ENCODE measurements at places on chromosomes 5 and 9.
A peak's percentile ranks its signal among the peaks of the same experiment; 100 is the strongest.

- DNase-seq = peak; percentile 41
Measured at GRCh38 chr9:137691646-137692351, 73.0 kb downstream of the EHMT1 start.

GRCh38 chr5:36646507-36647023, 40.2 kb downstream of the SLC1A3 start:
- no peak for DNase-seq

DNA sequence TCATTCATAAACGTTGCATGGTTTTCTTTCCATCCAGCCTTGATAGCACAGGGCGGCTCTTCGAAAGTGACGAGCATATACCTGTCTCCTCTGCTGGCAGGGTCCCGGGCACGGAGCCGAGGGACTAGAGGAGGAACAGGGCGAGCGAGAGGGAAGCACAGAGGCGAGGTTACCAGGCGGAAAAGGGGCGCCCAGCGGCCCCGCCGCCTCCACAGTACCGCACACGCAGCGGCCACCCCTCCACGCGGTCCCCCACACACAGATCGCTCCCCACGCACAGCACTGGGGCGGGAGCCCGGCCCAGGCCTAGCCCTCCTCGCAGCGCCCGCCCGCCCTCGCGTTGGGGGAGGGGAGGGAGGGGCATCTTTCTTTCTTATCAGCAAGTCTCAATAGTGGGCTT, 296.6 kb upstream of the DAB2 start:
- no peak for DNase-seq

DNA sequence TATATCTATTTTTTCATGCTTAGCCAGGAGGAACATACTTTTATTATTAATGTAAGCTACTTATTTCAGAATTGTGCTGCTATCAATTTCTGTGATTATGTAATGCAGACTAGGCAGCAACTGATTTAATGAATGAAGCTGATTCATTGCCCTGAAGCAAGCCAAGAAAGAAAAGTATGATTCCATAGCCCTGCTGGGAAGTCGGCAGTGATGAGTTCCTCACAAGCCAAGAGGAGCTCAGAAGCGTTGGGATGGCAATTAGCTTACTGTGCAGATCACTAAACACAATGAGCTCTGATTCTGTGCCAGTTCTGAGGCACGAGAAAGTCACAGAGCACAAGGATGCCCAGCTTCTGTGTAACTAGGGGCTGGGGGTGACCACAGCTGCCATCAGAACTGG, 254.3 kb upstream of the KLF9 start:
- no peak for DNase-seq

DNA sequence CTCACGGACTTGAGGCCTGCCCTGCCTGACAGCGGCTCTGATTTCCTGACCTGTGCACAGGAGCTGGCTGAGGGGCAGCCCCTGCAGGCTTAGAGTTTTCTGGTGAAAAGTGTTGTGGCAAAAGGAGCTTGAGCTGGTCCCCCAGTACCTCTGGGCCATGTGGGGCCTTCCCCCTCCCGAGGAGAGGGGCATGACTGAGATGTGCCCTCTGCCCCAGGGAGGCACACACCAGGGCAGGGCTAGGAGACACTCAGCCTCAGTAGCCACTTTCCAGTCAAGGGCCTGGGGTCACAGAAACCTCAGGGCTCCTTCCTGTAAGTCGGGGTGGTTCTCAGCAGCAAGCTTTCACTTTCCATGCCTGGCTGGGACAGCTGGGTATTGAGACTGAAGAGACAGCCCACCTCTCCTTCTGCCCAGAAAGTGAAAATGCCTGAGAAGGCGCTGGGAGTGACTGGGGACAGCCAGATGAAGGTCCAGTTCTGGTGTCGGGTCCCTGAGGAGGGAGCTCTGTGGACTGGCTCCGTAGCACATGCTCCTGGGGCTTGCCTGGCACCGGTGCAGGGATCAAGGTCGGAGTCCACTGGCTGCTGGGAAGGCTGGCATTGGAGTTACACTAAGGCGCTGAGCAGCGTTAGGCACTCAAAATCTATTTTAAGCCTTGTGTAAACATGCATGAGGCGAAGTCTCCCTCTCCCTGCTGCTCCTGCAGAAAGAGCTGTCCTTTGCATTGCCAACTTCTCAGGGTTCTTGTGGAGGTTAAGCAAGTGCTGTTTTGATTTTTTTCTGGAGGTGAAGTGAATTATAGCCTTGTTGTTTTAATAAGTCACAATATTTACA, 394.9 kb downstream of the GADD45G start:
- DNase-seq = peak; percentile 80

GRCh38 chr5:39274398-39275085, 55.2 kb upstream of the FYB1 start:
- peak; percentile 54 for DNase-seq

- no peak for DNase-seq
Measured at GRCh38 chr5:82419559-82420332, 141.6 kb upstream of the RPS23 start.

DNA sequence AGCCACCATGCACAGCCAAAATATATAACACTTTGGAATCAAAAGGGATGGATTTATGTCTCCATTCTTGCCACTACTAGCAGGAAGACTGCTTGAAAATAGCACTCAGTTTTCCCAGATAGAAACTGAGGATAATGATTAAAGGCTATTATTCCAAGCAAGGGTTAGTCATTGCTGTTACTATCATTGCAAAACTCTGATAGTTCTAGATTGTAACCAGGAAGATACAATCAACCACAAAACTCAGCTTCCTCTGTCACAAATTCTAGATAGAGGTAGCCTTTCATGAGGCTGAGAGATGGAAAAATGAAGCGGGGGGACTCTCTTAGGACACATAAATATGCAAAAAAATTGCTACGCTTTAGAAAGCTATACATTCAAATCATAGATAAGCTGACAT, 3.1 kb downstream of the ANXA1 start:
- no peak for DNase-seq

- DNase-seq = no peak
Measured at GRCh38 chr5:8879248-8879647, 666.6 kb downstream of the SEMA5A start.

- DNase-seq = no peak
Measured at GRCh38 chr9:121472446-121472845, 27.2 kb downstream of the GGTA1 start.

DNA sequence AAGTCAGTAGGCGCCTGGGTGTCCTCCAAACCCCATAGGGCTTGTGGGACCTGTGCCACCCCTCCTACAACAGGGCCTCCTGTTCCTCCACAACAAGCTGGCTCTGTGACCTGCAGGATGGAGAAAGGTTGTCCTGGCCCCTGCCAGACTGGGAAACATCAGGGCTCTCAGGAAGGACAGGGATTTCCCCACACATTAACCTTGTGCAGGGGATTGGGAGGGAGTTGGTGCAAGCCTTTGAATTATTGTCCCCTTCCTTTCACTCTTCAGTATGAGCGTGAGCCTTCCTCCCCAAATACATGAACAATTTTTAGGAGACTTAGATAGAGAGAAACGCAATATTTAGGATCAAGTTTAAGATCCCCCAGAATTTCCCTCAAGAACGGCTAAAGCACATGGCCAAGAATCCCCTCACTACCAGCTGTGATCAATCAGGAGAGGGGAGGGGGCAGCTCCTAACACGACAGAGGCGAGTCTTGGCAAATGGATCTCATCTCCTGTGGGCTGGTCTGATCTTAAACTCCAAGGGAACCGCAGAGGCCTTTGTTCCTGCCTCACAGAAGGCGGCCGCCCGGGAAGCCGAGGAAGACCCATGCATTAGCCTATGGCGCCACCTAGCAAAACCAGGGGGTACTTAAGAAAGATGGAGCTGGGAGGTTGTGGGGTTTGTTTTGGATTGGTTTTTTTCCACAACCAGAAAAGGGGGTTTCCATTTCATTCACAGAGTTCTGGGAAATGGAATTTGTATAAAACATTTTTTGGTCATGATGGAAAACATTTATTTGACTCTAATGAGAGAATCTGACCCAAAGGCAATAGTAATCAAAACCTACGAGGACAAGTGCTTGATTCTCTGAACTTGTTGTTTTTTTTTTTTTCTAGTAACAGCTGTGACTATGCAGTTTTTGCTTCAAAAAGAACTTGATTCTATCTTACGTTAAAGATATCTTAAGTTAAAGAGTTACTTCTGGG, 36.1 kb upstream of the OSMR start:
- peak; percentile 78 for DNase-seq

- no peak for DNase-seq
Measured at GRCh38 chr5:140025736-140026135, 17.4 kb downstream of the NRG2 start.

DNA sequence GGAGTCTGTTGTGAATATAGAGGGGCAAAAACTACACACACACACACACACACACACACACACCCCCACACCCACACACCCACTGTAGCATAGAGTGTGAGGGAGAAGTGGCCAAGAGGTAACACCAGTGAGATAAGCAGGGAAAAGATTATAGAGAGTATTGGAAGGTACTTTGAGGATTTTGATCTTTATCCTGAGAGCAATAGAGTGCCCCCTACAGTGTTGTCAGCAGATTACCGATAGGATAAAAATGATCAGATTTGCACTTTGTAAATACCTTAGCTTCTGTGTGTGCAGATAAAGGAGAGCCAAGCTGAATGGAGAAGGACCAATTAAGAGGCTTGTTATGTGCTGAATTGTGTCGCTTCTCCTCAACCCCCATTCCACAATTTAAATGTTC, 32.3 kb downstream of the ERCC6L2 start:
- peak; percentile 4 for DNase-seq

DNA sequence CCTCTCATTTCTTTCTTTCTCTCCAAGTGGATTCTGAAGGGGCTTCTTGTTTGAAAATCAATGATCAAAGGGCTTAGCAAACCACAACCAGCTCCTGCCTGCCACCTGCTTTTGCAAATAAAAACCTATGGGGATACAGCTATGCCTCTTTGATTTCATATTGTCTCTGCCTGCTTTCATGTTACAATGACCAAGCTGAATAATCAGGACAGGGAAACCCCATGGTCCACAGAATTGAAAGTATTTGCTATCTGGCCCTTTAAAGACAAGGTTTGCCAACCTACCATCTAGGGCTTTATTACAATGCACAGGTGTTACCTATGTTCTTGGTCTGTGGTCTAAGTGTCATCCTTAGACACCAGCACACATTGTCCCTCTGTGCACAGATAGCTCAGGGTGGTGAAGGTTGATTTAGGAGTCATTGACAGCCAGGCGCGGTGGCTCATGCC, 28.8 kb upstream of the PLIN2 start:
- DNase-seq = no peak

GRCh38 chr9:34734720-34735119, 24.8 kb upstream of the CCL21 start:
- no peak for DNase-seq

DNA sequence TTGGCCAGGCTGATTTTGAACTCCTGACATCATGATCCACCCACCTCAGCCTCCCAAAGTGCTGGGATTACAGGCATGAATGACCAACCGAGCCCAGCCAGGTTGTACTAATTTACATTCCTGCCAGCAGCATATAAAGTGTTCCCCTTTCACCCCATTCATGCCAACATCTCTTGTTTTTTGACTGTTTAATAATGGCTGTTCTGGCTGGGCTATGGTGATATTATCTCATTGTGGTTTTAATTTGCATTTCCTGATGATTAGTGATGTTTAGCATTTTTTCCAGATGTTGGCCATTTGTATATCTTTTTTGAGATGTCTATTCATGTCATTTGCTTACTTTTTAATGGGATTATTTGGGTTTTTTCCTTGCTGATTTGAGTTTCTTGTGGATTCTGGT, 87.3 kb downstream of the INVS start:
- DNase-seq = no peak

DNA sequence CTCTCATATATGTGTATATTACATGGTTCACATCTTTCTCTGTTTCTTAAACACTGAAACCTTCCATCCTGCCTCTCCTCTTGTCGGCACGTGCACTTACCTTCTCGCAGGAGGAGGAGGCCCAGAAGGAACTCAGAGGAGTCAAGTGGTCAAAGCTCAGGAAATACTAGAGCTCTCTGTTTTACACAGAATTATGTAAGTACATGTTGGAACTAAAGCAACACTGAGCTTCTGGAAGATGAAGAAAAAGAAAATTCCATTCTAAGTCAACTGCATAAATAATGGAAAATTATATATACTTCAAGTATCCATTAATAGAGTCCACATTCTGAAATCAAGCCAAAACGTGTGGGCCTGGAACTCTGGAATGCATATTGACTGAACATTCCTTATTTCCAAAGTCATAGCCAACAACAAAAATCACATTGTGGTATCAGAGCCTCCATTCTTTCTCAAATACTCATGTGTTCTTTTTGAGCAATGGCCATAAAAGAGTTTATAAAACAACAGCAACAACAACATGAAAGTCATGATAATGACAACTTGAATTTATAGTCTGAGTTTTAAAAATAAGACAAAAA, 121.5 kb upstream of the RAI14 start:
- no peak for DNase-seq

- DNase-seq = no peak
Measured at GRCh38 chr9:385818-386398, 171.2 kb downstream of the DOCK8 start.

DNA sequence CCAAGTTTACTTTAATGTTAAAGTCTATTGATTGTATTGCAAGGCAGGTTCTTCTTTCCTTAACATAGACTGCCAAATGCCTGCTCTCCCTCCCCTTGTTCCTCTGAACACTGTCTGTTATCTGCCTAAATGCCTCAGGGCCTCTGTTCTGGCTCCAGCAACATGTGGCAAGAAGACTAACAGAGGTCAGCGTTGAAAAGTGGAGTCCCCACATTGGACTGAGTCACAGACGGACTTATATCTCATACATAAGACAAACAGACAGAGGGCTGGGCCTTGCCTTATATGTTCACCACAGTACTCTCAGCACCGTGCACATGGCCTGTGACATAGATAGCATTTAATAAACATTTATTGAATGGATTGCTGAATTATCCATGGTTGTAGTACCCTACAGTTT, 91.4 kb downstream of the TSSK1B start:
- no peak for DNase-seq

GRCh38 chr5:76086095-76086494, 2.9 kb downstream of the SV2C start:
- DNase-seq = no peak

DNA sequence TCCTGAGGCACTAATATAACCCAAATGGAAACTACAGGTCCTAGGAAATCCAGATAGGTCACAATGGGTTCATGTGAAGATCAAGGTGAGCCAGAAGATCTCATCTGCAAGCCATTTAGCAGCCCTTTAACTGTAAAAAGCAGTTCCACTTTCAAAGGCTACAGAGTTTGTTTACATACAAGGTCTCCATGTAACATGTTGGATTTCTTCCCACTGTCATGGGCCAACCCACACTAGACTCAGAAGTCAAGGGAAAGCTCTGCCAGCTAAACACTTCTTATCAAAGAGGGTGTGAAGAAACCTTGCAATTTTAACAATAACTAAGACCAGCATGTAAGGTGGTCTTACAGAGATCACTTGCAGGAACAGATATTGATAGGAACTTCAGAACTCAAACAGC, 3.8 kb upstream of the CTNNAL1 start:
- DNase-seq = no peak

DNA sequence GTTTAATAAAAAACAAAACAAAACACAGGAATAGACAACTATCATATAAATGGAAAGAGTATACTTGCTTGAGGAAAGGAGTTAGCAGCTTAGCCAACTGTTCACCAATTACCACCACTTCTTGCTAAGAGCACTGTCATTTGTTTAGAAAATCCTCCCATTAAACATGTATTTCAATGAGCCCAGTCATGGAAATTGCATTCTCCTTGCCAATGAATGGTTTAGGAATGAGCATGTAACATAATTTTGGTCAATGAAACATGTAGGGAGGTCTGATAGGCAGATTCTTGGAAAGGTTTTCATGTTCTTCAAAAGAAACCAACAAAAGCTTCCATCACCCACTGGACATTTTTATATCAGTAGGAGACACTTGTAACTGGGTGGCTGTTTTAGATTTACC, 502.8 kb upstream of the PAPPA start:
- DNase-seq = no peak

GRCh38 chr9:68950689-68951088, 63.2 kb downstream of the PRKACG start:
- DNase-seq = no peak
